ENCODE measurements at places on chromosomes 2 and 18.

GRCh38 chr2:46779447-46779941 lies 136.1 kb downstream of the MCFD2 start:
- DNase-seq = no peak

GRCh38 chr2:1607971-1608688 lies 136.2 kb downstream of the PXDN start:
- DNase-seq = no peak

DNA sequence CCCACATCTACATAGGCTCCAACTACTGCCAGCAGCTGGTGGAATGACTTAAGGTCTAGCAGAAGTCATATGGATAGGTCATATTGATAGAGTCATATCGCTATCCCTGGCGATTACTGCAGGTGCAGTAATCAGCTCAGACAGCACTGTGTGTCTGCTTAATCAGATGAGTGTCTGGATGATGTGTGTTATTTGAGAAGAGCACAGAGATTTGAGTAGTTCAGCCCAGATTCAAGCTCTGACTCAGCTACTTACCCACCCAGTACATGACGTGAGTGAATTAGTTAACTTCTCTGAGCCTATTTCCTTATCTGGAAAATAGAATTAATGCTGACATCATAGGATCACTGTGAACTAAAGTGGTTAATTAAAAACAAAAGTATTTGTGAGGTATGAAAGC lies 78.9 kb downstream of the EHD3 start:
- DNase-seq = no peak

DNA sequence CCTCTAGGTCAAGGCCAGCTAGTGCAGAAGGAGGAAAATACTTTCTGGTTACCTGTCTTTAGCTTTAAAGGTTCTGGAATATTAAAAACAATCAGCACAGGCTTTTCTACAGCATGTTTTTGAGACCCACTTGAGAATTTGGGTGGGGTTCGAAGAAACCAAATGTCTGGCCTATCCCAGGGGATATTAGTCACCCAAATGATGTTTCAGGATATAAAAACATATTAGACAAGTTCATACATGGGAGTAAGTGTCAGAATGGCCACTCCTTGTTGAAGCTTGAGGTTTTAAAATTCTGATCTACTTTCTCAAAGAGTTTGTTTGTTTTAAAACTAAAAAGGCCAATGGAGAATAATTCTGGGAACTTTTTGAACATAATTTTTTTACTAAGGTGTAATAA lies 158.6 kb upstream of the DLX2 start:
- DNase-seq = no peak

GRCh38 chr2:102748107-102748506 lies 13.7 kb upstream of the TMEM182 start:
- no peak for DNase-seq

DNA sequence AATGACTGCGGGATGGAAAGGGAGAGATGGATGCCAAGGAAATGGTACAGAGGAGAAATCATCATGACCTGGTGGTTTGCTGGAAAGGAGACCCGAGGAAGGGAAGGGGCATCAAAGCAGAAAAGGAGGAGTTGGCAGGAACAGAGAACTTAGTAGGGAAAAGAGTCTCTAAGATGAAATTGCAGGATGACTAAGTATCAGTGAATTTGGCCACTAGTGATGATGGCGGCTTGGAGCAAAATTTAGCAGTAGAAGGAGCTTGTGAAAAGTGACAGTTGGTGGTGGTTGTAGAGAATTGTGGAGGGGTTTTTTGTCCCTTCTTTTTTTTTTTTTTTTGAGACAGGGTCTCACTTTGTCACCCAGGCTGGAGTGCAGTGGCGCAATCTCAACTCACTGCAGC lies 10.1 kb downstream of the METAP1D start:
- no peak for DNase-seq

DNA sequence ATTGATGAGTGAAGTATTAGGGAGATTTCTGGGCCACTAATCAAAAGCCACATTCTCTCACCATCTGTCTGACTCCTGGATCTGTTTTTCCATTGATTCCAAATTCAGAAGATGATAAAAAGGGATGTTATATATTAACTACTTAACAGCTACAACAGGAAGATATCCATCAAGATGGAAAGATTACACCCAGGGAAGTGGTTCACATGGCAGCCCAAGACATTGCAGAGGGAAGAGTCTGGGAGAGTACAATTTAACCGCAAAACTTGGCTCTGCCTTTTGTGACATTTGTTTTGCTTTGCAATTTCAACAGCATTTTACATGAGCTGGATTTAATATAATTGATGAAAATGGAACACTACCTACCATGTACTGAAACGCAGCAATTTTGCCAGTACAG lies 22.5 kb upstream of the TCF4 start:
- DNase-seq = no peak

GRCh38 chr2:180983468-180984242 lies 3.2 kb downstream of the UBE2E3 start:
- DNase-seq = no peak

- DNase-seq = no peak
Measured at GRCh38 chr2:30109856-30110255, 37.0 kb upstream of the YPEL5 start.

- DNase-seq = no peak
Measured at GRCh38 chr2:44970846-44971450, 29.4 kb downstream of the SIX3 start.

DNA sequence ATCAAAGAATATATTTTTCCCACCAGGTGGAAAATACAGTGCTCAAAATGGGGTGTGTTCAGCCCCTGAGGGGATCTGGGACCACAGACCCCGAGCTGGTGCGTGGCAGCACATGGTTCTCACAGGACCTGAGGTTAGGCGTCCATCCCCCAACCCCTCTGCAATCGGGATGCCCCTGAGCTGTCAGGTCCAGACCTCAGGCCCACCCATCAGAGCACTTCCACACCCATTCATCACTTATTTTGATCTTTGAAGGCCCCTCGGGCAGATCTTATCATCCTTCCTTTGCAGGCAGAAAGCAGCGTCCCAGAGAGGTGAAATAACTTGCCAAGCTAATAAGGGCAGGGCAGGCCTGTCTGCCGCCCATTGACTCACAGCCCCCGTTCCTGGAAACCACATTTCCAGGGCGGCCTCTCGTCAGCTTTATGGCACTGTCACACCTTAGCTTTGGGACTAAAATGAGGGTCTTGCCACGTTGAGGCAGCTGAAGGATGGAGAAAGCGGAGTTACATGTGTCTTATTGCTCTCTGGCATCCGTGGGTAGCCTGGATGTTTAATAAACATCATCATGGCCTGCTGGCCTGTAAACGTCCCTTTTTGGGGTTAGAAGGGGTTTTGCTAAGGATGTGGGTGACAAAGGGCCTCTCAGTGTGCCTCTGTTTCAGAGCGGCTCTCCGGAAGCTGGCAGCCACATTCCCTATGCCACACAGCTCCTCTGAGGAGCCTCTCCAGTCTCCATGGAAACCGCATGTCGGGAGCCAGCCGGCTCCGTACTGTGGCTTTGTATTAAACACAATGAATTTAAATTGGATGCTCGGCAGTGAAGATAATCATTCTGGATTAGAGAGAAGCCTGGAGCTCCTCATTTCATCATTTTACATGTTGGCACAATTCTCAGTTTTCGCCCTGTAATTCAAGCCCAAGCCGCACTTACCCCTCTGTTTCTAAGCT lies 58.3 kb upstream of the MAPRE3 start:
- DNase-seq = no peak

DNA sequence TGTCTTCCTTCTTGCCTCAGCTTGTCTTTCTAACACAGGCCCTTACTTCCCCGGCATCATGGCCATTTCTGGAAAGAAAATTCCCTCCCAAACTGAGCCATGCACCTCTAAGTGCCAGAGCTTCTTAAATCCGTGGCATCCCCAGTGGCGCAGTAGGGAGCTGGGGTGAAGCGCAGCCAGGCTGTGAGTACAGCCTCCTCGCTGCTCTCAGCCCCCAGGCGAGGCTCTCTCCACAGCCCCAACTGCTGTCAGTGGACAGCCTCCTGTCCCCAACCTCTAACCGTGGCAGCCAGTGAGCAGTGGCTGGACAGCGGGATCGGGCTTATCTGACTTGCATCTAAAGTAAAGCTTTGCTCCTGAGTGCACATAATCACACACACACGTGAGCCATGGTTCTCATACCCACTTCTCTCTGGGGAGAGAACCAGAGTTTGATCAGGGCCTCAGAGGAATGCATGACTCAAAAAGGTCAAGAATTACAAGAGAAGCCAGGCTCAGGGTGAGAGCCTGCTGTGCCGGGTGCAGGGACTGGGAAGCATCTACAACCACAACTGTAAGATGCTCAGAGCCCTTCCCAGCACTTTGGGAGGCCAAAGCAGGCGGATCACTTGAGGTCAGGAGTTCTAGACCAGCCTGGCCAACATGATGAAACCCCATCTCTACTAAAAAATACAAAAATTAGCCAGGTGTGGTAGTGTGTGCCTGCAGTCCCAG lies 50.7 kb downstream of the SFXN5 start:
- DNase-seq = no peak

GRCh38 chr18:48486754-48487153 lies 52.1 kb upstream of the CTIF start:
- no peak for DNase-seq

DNA sequence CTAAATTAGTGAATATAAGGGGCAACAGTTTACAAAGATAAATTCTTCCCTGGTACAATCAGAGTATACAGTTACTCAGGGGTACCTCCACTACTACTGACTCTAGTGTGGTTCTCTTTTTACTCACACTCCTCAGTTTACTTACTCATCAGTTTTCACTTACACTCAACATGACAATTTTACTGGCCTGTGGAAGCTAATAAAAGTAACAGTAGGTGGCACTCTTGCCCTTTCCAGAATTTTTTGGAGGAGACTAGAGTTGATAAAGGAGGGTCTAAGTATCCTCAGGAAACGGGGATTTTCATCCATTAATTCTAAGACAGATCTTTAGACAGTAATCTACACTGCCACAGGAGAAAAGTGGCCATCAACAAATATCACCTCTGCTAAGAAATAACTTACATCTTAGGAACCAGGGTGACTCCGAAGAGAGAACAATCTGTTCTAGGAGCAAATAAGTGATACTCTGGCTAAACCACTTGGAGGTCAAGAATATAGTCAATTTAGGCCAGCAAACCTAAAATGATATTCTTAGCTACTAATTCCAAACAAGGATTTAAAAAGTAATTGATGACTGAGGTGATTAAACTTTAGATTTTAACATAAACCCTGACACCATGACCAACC lies 61.3 kb downstream of the ATL2 start:
- DNase-seq = peak; percentile 21

GRCh38 chr18:55095584-55095983 lies 136.3 kb upstream of the CCDC68 start:
- no peak for DNase-seq

DNA sequence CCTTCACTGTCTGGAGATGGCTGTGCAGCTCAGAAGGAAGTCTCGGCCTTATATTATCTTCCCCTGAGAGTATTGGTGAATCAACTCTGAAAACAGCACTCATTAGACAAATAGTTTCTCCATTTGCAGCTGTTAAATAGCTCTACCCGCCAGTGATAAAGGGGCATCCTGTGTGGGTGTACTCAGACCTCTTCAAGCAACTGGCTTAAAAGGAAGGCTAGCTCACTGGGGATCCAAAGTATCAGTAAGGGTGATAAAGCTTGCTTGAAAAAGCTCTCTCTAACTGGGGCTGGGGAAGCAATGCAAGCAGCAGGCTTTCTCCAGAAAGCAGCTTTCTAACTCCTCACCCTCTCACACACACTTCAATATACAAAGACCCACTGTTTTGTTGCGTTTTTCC lies 64.9 kb upstream of the PSMD14 start:
- DNase-seq = no peak

DNA sequence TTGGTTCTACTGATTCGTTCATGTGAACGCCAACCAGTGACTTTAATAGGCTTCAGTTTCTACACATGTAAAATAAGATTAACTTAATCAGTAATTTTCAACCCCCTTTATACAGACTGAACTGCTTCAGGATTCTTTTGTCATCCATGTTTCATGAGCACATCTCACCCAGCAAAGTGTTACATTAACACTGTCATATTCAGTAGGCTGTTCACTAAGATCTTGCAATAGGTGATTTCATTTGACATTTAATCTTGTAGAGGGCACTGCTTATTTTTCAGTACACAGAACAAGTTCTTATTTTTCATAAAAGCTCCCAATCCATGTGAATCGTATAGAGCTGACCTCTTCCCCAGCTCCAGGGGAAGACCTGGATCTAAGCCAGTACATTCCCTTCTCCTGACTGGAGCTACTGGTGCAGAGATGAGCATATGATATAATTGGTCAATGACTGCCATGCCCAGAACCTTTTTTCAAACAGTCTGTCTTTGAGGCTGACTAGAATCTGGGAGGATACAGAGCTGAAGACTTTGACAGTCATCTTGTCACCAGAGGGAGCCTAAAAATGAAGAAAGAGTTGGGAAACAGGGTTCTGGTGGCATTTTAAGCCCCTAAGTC lies 72.2 kb upstream of the CHRNA1 start:
- DNase-seq = no peak

- DNase-seq = no peak
Measured at GRCh38 chr2:237878321-237879057, 19.1 kb downstream of the RAMP1 start.

DNA sequence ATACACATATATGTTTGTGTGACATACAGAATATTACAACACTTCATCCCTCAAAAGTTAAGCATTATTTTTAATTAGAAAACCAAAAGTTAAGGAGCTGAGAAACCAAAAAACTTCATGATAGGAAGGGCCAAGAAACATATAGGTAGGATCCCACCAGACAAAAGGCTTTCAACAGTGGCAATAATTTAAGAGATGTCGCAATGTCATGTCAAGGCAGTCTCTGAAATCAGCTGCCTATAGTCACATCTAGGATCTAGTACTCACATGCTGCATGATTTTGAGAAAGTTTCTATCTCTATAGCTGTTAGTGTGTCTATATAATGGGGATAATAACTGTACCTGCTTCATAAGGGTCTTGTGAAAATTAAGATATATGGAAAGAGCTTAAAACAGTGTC lies 72.7 kb downstream of the SPIRE1 start:
- no peak for DNase-seq

DNA sequence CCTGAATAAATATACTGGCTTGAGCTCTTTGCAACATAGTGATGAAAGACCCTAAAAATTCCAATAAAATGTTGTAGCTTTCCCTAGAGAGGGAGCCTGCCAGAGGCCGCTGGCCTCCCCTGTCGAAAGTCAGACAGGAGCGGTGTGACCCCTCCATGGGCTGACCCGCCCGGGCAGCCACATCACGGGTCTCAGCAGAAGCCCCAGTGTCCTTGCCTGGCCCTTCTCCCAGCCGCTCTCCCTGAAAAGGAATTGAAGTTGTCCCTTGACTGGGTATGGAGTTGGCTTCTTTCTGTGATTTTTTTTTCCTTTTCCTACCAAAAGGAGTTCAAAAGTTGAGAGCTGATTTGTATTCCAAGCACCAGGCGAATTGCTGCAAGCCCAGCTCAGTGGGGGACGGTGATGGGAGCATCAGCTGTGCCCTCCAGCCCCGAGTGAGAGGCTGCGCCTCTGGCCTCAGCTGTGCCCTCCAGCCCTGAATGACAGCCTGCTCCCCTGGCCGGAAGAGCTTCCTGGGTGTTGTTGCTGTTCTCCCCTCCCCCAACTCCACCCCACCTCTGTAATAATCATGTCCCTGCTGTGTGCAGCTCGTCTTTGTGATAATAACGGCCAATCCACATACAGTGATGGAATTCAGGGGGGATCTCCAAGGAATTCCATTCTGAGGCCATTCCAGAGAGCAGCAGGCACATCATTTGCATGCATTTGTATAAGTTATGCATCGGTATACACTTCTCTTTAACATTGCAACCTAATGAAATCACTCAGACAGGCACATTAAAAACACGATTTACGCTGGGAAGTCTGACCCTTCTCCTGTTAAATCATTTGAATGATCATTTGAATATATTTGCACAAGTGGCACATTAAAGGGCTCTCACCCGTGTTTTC lies 501.0 kb downstream of the EIPR1 start:
- DNase-seq = no peak
